G401 (cell line): ENCODE measurements at places on chromosomes 3 and 15. TPM values are rescaled to one million over a fixed set of nuclear protein-coding genes. Genes with fewer than 3 reads are reported as not detected.
A peak's percentile ranks its signal among the peaks of the same experiment; 100 is the strongest.

GRCh38 chr3:196754091-196754981, 14.7 kb downstream of the PAK2 start:
- no peak for DNase-seq

- DNase-seq = no peak
Measured at GRCh38 chr3:25038922-25039321, 389.1 kb upstream of the RARB start.

GRCh38 chr3:7692866-7693265, 808.8 kb upstream of the LMCD1 start:
- no peak for DNase-seq

- DNase-seq = no peak
Measured at GRCh38 chr15:68278345-68278594, 725 bp downstream of the FEM1B start.

- no peak for DNase-seq
Measured at GRCh38 chr15:47675735-47676134, 41.6 kb upstream of the SEMA6D start.

GRCh38 chr15:27746401-27746955, 352.6 kb downstream of the OCA2 start:
- no peak for DNase-seq

- no peak for DNase-seq
Measured at GRCh38 chr3:42265059-42265991, 660 bp downstream of the CCK start.

DNA sequence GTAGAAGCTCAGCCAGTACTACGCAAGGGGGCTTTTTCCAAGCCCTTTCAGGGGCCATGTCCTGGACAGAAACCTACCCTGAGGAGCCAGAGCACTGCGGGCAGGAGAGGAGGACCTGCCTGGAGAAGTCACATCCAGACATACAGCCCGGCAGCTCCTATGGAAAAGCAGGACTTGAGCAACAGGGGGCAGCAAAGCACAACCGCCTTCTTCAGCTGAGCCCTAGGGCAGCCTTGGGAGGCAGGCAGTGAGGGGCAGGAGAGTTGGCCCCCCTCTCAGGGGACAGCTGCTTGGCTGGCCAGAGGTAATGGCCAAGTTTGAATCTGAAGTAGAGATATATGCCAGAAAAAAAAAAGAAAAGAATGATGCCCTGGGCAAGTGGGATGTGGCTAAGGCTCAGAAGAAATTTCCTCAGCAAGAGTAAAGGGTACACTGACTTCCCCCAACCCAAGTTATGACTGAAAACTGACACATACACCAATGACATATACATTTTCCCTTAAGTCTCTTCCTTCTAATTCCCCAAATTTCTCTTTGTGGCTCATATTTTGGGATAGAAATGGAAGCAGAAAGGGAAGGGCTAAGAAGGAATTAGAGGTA, 56.9 kb downstream of the CYP19A1 start:
- DNase-seq = peak; percentile 49

DNA sequence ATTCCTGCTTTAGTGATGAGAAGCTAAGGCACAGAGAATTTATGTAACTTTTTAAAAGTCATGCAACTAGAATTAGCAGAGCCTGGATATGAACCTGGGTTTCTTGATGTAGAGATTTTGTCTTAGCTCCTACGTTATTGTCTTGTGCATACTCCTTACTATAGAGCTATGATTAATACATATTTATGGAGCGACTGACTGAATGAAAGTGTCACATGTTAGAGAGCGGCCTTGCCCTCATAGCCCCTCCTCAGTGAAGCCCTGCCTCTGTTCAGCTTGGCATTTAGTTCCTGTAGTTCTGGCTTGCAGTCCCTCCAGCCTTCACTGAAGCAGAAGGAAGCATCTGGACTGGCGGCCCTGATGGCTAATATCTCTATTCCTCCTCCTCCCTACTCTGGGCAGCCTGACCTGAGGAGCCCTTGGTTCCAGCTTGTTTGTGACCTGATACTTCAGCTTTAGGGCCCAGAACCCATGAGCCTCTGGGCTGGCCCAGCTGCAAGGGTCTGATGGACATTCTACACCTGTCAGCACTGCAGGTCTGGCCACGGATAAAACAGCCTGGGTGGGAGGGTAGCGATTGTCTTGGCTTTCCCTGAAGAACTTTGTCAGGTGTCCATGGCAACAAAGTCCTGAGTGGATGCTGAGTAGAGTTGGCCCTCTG, 13.4 kb upstream of the AGBL1 start:
- DNase-seq = no peak

GRCh38 chr15:38084289-38084688, 149.8 kb downstream of the TMCO5A start:
- no peak for DNase-seq

- DNase-seq = no peak
Measured at GRCh38 chr3:149441642-149442041, 32.9 kb upstream of the TM4SF4 start.

- no peak for DNase-seq
Measured at GRCh38 chr3:101454629-101455028, 58.4 kb downstream of the SENP7 start.

DNA sequence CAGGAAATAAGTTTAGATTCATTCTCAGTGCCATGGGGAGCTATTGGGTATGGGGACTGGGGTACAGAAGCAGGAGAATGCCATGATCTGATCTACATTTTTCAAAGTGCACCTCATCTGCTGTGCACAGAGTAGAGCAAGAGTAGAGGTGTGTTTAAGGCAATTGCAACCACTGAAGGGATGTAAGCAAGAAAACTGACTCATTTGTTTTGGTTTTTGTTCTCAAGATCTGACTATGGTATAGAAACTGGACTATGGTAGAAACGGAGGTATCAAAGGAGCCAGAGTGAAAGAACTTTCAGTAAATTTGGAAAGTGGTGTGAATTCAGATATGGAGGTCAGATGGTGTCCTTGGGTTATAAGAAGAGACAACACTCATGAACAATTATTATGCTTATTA, 86.2 kb upstream of the CMSS1 start:
- DNase-seq = no peak

GRCh38 chr15:49817100-49817499, 196.3 kb downstream of the DTWD1 start:
- no peak for DNase-seq

DNA sequence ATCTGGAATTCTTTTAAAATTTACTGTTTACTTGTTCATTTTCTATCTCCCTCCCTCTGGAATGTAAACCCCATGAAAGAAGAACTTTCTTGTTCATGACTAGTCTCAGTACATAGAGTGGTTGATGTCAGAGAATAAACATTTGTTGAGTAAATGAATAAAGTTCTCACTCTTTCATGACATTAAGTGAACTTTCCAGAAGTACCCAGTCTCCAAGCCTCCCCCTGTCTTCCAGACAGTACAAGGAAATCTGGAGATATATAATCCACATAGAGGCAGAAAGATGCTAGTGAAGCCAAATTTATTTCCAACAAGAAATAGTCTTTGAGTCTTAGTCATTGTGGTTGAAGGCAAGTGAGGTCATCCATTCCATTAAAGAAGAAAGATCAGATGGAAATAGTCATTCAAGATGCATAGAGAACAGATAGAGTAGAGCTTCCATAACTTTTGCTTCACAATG, 71.5 kb upstream of the GALNT15 start:
- DNase-seq = no peak

DNA sequence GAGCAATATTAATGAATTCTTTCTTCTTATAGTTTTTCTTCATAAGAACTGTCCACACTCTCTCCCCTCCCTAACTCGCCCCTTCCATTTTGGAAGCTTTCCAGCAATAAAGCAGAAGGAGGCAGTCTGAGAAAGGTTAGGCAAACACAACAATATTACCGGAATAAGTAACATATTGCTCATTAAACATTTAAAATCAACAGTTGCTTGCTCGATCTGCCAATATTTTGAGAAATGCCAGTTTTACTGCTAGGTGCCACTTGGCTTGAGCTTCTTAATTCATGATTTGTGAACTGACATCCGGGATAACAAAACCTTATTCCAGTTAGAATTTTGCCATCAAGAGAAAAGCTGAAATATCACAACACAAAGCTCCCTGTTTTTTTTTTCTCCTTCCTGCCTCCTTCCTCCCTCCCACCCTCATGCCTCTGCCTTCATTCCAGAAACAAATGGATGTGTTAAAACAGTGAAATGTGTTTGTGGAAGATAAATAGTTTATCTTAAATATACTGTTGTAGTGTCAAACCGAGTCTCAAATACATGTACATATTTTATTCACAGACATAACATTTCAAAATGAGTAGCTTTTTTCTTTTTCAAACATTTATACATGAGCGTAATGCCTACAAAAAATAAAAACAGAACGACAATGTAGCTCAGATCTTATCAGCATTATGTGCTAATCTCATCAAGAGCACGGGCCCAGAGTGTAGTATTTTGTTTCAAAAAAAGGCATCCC, 253.7 kb downstream of the GAP43 start:
- peak; percentile 57 for DNase-seq

DNA sequence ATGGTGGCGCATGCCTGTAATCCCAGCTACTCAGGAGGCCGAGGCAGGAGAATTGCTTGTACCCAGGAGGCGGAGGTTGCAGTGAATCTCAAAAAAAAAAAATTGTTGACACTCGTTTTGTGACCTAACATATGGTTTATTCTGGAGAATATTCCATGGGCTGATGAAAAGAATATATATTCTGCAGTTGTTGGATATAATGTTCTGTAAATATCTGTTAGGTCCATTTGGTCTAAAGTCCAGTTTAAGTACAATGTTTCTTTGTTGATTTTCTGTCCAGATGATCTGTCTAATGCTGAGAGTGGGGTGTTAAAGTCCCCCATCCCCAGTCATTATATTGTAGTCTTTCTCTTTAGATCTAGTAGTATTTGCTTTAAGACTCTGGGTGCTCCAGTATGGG, 15.6 kb downstream of the IL20RB start:
- no peak for DNase-seq

GRCh38 chr3:44712455-44713075, at the start of gene ZNF502:
Gene ZNF502 (plus strand): TSS chr3:44712660. CDS start chr3:44720262, 7,602 bp downstream.
- peak; percentile 91 for DNase-seq

- DNase-seq = no peak
Measured at GRCh38 chr3:102194760-102195159, 240.1 kb upstream of the ZPLD1 start.

DNA sequence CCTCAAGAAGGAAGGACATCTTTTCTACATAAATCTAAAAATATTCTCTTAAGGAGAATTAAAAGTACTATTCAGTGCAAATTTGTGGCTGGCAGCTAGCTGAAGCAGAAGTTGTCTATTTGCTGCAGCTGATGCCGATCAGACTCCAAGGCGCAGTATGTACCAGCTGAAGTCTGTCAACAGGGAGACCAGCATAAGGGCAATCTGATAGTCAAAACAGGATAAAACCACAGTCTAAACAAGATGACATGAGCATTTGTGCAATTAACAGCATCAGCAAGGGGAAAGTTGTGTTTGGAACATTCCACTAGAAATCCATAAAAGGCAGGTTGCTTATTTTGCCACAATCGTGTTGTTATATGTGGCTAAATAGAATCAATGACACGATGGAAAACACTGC, 198.2 kb upstream of the ROBO2 start:
- DNase-seq = no peak

Gene MYH15
- total RNA-seq = under 0.01 TPM in 1 of 2 replicates, not detected in the other

Gene RPL14
- total RNA-seq = 174 and 244 TPM in 2 replicates

Gene RTF1
- 24.6 and 58.4 TPM in 2 replicates for total RNA-seq

Gene GP9
- not detected in 2 replicates for total RNA-seq

Gene CYP1A1
- not detected in 2 replicates for total RNA-seq

Gene LDHAL6B
- not detected in 2 replicates for total RNA-seq

Gene CPNE9
- total RNA-seq = 0.80 and 3.9 TPM in 2 replicates

Gene GCSAM
- total RNA-seq = not detected in 2 replicates

Gene RTP4
- not detected in 2 replicates for total RNA-seq

Gene AADACL2
- total RNA-seq = not detected in 2 replicates

Gene ATP13A4
- not detected in 2 replicates for total RNA-seq

Gene SLC9C1
- total RNA-seq = not detected in 2 replicates

Gene AMIGO3
- total RNA-seq = 1.1 and 2.2 TPM in 2 replicates

Gene MYL3
- total RNA-seq = 5.8 and 7.4 TPM in 2 replicates

Gene RYR3
- 0.44 TPM in 1 of 2 replicates, not detected in the other for total RNA-seq

Gene IRAK2
- 2.4 and 2.5 TPM in 2 replicates for total RNA-seq

Gene KCNH8
- total RNA-seq = not detected in 2 replicates
